Activated CD8-positive, alpha-beta memory T cell treated with anti-CD3 and anti-CD28 coated beads, Interleukin-2, amount 10 ng/mL, durations not matched to agents 7 days and 5 days (primary cell): ENCODE measurements at places on chromosomes 5 and 9.

DNA sequence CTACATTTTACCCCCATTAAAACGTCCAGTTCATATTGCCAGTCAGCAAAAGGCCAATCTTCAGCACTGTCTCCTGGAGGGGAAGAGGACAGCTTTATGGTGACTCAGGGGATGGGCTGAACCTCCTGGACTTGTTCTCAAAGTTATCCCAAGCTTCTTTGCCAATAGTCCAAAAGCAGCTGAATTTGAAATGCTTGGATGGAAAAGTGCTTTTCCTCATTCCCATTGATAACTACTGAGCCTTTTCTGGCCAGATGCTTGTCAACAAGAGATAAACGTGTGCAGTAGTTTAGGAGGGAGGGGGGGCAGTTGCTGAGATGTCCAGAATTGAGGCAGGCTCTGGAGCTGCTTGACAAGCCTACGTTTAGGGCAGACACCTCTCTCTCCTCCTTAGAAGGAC, 43.5 kb downstream of the MTX3 start:
- no peak for DNase-seq

DNA sequence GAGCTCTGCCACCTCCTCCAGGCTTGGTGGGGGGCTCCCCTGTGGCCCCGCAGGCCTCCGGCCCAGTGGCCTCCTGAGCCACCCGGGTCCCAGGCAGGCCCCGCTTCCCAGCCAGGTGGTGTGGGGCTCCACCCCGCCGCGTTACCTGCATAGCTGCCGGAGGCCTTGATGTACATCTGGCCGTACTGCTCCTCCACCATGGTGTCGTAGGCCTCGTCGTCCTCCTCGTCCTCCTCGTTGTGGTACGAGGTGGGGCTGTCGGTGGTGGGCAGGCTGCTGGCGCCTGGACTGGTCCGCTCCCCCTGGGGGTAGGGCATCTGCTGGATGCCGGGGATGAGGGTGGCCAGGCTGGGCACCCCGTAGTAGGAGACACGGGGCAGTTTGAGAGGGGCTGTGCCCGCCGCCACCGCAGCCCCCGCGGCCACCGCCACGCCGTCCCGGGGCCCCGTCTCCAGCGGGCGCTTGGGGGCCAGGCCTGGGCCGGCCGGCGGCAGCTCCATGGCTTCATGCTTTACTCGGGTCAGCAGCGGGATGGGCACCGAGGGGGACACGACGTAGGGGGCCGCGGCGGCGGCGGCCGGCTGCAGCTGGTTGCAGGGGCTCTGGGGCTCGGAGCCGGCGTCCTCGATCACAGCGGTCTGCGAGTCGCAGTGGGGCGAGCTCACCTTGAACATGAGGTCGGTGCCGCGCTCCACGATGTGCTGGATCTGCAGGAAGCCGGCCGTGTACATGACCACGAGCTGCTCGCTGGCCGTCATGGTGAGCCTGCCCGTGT, 45.4 kb downstream of the NACC2 start:
- DNase-seq = no peak

DNA sequence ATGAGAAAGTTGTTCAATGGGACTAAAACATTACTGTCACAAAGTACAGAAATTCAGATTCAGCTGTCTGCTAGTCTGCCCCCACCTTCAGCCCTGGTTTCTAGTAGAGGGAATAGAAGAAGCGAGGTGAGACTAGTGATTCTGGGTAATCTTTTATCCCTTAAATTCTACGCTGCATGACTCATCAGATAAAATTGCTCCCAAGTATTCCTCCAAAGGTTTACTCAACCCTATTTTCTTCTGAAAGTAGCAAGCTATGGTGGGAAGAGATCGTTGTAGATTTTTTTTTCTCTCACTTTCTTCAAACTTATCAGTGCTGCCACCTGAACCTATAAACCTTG, 318.9 kb upstream of the RIOK2 start:
- no peak for DNase-seq

GRCh38 chr9:79408617-79409016, 163.1 kb upstream of the TLE4 start:
- DNase-seq = no peak

DNA sequence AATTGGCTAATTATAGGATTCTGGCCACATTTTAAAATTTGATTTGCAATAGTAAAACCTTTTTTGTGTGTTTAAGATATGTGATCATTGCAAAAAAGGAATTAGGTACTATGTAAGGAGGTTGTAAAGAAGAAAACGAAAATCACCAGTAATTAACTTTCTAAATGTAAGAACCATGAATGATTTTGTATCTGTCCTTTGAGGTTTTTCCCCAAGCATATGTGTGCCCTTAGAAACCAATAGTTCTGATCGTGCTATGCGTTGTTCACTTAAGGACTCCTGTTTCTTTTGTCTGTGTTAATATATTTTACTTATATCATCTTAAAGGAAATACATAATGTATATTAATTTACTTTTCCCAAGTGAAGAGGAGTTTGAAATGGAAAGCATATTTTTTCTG, 410.2 kb downstream of the PSAT1 start:
- no peak for DNase-seq

DNA sequence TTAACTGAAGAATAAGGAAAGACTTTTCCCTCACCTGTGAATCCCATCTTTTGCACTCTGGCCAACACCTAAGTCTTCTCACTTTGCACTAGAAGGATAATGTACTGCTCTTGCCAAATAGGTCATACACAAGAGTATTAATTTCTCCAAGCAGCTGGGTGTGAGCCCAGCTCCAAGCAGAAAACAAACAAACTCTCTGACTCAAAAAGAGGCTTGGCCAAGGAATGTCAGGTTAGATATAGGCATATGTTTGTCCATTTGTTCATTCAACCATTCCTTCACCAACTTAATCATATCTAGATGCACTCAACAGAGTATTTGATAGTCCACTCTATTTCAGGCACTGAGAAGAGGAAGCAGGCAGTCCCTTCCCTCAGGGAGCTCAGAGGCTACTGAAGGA, 84.4 kb downstream of the HTR4 start:
- DNase-seq = no peak

GRCh38 chr9:93098236-93098946, 2.4 kb downstream of the CARD19 start:
- DNase-seq = peak; percentile 90

DNA sequence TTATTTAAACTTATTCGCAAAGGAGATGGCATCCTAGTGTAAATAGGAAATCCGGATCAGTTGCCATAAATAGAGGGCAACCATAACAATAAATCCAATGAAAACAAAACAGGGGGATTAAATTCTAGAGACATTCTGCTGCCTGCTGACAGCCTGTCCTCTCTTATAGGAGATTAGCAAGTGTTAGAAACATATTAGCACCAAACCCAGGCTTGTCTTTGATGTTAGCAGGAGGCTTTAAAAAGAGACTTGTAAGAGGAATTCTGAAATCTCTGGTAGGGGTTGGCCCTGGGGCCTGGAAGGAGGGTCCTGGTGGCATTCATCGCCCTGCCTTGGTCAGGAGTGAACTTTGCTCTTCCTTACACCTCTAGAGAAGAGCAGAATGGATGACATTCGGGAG, 21.6 kb downstream of the NDST1 start:
- DNase-seq = no peak

DNA sequence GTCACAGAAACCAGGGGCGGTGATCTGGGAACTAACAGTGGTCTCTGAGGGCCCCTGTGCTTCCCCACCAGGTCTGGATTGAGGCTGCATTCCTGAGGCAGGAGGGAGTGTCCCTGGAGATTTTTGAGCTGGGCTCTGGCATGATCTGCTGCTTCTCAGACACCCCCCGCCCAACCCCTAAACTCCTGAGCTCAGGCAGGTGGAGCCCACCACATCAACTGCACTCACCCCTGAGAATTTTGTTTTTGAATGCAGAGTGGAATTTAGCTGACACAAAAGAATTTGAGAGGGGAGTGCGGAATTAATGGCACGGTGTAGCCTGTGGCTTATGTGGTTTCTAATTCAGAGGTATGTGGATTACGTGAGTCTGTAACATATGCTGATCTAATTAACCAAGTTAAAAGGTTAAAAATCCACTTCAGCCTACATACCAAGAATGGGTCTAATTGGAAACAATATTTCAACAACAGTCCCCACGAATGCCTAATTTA, 23.9 kb upstream of the CTSL start:
- no peak for DNase-seq

- DNase-seq = no peak
Measured at GRCh38 chr9:114462791-114463190, 42.5 kb downstream of the WHRN start.

DNA sequence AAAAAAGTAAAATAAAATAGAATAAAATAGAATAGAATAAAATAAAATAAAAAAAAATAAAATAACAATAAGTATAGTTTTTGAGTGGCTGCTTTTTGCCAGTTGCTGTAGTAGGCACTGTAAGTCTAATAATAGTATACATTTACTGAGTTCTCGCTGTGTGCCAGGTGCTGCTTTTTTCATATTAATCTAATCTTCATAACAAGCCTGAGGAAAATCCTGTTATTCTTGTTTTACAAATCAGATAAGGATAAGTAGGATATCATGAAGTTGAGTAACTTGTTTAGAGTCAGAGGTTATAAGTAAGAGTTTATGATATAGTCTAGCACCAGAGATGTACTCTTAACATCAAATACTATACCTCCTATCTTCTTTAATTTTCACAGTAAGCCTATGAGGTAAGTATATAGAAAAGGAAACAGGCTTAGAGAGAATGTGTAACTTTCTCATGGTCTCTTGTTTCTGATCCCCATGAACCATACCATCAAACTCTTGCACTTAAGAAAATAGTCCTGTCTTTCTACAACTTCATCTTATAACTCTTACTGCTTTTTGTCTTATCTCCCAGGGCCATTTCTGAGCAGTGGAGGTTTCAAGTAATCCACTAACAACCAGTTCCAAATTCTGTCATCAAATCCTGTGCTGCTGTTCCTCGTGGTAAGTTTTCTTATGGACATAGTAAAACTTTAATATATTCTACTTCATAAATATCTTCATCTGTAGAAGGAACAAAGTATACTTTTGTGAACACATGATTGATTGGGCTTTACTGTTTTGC, 18.7 kb downstream of the RMI1 start:
- no peak for DNase-seq

- peak; percentile 5 for DNase-seq
Measured at GRCh38 chr9:126126807-126127206, 199.8 kb upstream of the MVB12B start.

DNA sequence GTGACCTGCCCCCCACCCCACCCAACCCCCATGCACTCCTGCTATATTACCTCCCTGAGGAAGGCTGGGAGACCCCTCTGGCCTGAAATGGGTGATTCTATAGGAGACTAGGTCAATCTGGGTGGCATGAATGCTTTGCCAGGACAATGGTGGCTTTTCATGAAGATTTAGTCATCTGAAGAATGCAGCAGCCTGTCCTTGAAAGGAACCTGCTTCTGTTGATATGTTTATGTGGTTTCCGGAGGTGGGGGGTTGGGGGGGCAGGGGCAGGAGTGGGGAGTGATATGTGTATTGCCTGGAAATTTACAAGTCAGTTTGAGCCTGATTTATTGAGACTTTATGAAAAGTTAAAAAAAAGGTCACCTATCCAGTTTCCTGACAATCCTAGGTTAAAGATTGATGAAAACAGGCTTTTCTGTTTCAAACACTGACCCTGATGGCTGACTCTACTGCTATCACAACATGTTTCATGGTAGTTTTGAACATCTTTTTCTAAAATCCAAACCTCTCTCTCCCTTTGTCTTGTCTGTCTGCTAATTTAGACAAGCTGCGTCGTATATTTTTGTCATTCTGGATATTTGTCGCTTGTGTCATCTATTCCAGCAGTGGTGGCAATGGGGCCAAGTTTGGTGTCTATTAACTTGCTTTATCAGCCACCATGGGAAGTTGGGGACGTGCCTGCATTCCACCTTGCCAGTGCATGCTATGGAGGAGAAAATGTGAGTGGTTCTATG, 153.7 kb upstream of the EGFLAM start:
- no peak for DNase-seq

GRCh38 chr5:23506329-23507236, 826 bp upstream of the PRDM9 start:
- DNase-seq = no peak

DNA sequence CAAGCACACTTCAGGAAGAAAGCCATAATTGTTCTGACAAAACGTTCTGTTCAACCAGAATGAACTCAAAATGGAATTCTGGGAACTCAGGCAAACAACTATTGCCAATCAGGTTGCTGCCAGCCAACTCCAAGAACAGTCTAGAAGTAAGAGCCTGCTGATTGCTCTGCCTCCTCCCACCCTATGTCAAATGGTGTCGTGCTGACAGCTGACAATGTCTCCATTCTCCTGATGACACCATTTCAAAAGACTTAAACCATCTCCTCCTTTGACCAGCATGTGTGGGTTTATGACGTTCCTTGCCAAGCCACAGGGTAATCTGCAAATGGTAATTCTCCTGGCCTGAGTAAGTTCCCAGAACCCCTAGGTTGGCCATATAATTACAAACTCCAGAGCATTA, 21.9 kb upstream of the PLIN2 start:
- no peak for DNase-seq

GRCh38 chr5:77995793-77996409, 219.8 kb upstream of the TBCA start:
- DNase-seq = no peak

DNA sequence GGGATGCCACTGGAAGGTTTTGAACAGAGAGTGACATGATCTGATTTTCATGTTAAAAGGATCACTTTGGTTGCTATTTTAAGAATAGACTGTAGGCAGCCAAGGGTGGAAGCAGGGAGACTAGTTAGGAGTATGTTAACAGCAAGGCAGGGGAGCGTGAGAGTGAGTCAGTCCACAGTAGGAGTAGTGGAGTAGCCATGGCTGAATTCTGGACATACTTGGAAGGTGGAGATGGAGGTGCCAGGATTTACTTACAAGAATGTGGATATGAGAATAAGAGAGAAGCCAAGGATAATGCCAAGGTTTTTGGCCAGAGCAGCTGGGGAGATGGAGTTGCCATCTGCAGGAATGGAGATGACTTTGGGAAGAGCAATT, 118.8 kb downstream of the GALNT10 start:
- DNase-seq = no peak

GRCh38 chr9:128729302-128729701, 5.4 kb upstream of the ZDHHC12 start:
- no peak for DNase-seq

- peak; percentile 53 for DNase-seq
Measured at GRCh38 chr5:81188962-81189361, 44.2 kb upstream of the CKMT2 start.

DNA sequence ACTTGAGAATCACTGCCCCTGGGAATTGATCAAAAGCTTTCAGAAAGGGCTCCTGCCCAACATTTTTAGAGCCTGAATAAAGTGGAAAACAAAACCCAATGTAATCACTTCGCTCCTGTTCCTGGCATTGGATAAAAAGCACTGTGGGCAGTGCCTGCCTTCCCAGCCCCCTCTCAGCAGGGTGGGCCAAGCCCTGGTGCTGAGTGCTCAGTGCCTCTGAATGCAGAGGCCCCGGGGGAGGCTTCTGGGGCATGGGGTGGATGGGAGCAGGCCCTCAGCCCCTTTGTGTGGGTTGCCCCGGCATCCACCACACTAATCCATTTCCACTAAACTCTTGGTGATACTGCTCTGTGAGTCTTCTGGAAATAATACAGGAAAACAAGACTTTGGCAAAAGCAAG, 55.6 kb downstream of the CFAP90 start:
- DNase-seq = no peak
